ENCODE measurements at places on chromosomes 2 and 18.

DNA sequence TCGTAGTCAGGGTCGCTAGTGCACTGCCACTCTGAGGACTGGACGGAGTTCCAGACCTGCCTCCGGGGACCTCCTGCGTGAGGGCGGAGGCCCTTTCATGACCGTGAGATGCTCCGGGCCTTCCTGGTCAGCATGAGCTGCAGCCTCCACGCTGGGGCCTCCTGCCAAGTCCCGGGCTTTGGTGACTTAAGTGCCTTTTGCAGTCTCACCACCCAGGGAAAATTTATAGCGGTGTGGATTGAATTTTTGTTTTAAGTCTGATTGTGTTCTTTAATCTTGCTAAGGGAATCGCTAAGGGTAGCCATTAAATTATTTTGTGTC, 33.6 kb downstream of the CHRNA1 start:
- no peak for DNase-seq

DNA sequence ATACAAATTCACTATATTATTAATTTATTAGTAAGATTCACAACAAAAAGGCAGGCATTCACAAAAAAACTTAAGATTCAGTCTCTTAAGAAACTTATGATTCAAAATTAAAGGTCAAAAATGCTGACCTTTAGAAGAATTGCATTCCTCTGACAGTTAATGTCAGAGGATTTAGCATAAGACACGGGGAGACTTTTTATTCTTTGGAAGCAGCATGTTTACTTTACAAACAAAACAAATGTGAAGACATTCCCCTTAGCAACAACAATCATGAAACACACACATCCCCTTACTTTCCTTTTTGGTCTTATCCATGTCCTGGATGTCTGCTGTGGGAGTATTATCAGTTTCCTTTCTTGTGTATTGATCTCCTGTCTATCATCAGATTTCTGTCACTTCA, 117.1 kb downstream of the RAD51AP2 start:
- no peak for DNase-seq

GRCh38 chr18:55443776-55444175, 144.2 kb downstream of the TCF4 start:
- DNase-seq = no peak

GRCh38 chr2:45964223-45964841, 312.9 kb downstream of the PRKCE start:
- DNase-seq = peak; percentile 78

GRCh38 chr2:11582862-11583752, 49.3 kb downstream of the GREB1 start:
- DNase-seq = peak; percentile 57

DNA sequence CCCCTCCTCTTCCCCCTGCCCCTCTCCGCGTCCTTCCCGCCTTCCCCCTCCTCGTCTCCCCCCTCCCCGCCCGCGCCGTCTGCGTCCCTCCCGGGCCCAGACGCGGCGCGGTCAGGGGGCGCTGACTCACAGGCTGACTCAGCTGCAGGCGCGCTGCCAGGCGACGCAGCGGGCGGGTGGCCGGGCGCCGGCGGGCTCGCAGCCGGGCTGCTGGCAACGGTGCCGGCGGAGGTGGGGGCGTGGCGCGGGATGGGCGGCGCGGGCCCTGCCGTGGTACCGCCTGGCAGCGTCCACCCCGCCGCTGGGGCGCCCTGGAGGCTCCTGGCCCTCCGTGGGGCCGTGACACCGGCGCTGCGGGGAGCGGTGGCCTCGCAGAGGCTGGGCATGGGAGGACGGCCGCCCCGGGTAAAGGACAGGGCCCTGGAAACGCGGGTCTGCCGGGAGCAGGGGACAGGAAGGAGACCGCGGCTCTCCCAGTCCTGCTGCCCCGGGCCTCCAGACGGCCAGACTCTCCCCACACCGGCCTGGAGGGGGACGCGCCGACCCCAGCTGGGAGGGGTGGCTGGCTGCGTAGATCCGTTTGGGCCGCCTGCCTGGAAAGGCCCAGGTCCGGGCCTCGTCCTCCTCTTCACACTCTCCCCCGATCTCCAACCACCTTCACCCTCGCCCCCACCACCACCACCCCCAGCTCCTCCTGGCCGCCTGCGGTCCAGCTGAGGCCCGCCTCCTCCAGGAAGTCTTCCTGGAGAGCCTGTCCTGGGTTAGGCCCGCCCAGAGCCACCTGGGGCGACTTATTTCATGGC, 10.0 kb upstream of the PROC start:
- peak; percentile 97 for DNase-seq

GRCh38 chr2:229930656-229931055, 8.4 kb downstream of the FBXO36 start:
- DNase-seq = no peak

- DNase-seq = no peak
Measured at GRCh38 chr2:172092716-172093415, 7.6 kb downstream of the DLX1 start.

- DNase-seq = no peak
Measured at GRCh38 chr2:46163804-46164528, 133.2 kb upstream of the EPAS1 start.

DNA sequence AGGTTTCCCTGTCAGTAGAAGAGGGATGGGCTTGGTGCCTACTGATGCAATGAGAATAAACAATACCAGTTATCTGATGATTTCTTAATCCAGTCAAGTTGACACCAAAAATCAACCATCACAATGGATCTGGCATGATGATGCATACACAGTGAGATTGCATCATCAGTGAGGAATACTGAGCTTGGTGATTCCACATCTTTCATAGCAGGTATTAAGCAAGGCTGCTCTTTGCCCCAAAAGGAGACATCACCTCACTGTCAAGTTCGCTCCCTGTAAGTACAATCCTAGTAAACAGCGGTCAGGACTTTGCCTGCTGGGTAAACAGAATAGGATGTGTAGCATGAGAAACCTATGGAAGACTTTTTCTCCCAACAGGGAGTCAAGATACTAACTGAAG, 282.7 kb upstream of the CDH2 start:
- DNase-seq = no peak

GRCh38 chr2:236971131-236971821, 114.4 kb upstream of the COPS8 start:
- peak; percentile 60 for DNase-seq

DNA sequence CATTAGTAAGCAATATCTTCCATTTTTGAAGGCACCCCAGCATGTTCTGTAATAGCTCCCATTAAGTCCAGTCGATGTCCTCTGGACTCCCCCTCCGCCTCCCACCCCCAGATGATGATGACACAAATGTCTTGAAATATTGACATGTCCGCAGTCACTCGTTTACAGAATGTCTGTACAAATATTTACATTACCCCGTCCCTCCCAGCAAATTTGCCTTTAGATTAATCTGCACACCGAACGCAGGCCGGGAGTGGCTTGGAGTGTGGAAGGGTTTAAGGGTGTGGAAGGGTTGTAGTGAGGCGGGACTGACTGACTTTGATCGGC, 853 bp upstream of the OSBPL6 start:
- DNase-seq = no peak

DNA sequence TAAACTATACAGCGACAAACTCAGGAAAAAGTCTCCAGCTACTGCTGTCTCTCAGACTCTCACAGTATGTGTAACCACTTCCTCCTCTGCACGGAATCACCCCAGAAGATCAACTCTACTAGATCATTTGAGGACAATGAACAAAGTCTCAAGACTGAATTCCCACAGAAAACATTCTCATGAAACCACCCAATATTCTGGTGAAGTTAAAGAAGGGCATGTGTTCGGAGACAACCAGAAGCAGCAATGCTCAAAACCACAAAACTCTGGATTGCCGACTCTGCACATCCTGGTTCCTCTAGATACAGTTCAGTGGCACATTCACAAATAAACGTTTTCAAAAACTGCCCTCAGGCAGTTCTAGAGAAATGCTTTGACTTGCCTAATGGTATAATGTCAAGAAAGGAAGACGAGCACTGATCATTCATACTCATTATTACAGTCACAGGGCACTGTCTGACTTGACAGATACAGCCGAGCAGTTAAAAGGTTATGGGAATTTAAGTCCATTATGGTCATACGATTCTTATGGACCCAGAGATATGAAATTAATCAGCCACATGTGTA, 91.9 kb upstream of the STK17B start:
- no peak for DNase-seq

DNA sequence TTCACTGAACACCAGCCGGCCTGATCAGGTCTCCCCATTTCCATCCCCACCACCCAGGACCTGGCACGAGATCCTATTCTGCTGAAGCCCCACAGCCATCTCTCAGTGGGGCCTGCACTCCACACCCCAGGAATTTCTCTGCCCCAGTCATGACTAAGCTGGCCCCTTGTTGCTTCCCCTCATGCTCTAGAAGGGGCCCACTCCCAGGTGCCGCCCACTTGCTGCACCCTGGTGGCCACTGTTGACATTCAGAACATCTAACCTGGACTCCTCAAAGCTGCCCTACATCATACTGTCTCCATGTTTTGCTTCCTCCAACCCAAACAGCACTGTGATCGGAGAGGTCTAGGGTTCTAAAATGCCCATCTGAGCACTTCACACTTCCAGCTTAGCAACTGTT, 90.7 kb upstream of the KLHL29 start:
- DNase-seq = no peak

GRCh38 chr2:204775766-204776165, 230.5 kb downstream of the PARD3B start:
- no peak for DNase-seq

GRCh38 chr2:218992703-218993344, 398 bp downstream of the CRYBA2 start:
- DNase-seq = peak; percentile 80

GRCh38 chr2:7014174-7014640, 97.0 kb downstream of the RNF144A start:
- no peak for DNase-seq

DNA sequence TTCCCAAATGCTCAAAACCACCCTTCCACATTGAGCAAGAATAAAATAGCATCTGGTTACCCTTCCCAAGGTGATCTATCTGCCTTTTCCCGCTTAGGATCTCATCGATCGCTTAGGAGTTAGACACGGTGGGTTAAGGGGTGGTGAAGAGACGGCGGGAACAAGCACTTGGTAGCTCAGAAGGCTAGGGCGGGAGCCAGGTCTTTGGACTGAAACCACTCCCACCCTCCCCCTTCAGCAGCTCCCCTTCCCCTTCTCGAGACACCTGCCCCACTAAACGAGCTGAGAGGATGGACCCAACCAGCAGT, 513 bp downstream of the THOC1 start:
- peak; percentile 62 for DNase-seq

DNA sequence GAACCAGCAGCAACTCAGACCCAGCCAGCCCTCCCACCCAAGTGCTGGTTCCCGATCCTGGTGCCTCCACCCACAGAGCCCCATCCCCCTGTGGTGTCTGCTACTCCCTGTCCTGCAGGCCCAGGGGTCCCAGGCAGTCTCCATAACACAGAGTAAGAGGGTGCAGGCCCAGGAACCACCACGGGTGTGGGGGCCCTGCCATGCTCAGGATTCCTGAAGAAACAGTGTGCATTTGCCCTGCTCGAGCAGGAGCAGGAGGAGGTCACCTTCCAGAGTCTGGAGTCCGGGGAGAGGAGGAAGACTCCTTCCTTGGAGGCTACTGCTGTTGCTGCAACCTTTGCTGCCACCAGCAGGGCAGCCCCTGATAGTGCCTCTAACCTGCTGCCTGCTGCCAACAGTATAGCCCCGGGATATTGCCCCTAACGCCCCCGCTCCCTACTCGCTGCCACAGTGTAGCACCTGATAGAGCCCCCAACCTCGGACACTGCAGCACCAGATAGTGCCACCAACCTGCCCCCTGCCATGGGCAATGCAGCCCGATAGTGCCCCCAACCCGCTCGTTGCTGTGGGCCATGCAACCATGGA, 46.8 kb upstream of the ANKRD62 start:
- no peak for DNase-seq

- DNase-seq = no peak
Measured at GRCh38 chr2:107548216-107548615, 278.5 kb upstream of the RGPD4 start.

GRCh38 chr2:239891698-239892097, 133.4 kb downstream of the NDUFA10 start:
- DNase-seq = no peak

DNA sequence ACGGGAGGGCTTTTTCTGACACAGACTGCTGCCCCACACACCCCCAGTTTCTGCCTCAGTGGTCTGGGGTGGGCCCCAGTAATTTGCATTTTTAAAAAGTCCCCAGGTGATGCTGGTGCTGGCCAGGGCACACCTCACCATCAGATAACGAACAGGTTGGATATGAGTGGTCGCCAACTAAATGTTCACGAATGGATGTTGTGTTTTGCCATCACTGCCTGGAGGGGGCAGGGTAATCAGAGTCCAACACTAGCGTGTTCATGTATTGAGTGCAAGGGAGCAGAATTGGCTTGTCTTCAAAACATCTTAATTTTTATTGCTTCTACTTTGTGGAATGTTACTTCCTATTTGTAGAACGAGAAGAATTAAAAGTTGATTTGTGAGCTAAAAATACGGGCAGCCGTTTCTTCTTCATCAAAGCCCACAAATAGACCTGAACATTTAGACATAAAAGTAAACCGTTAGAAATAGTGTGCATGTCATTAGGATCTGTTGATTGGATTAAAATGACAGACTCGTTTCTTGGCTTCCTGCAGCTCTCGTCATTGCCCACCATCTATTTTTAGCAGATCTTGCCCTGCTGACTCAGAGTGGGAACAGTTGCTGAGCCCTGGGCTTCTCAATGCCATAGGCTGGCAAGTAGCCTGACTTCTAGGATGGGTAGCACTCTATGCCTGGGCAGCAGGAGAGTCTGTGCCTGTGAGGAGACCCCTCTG, 45.2 kb downstream of the NCK2 start:
- peak; percentile 91 for DNase-seq

GRCh38 chr18:73352546-73352945, 484.8 kb upstream of the NETO1 start:
- no peak for DNase-seq

- DNase-seq = no peak
Measured at GRCh38 chr2:178109813-178110212, 2.4 kb upstream of the RBM45 start.

DNA sequence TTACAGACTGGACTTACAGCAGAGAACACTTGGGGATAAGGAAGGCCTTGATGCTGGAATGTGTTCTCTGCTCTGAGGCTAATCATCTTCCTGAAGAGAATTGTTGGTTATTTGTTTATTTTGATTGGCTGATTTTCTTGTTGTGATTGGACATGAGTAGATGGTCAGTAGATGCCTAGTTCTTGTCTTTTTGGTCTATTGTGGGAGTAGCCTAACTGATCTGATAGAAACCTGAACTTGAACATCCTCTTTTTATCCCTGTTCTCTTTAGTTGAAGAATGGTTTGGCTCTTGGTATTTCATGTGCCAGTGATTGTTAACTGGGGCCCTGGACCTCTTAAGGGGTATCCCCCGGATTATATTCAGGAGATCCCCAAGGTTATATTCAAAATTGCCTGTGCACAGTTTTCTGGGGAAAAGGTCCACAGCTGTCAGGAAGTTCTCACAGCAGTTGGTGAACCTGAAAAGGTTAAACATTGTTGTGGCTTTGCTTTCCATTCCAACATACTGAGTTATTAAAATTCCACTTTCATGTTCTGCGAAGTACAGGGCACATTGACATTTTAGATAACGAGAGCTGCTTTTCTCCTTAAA, 13.6 kb downstream of the TWSG1 start:
- no peak for DNase-seq

- no peak for DNase-seq
Measured at GRCh38 chr2:85089585-85089984, 43.6 kb upstream of the TCF7L1 start.

All from adrenal gland (tissue), 19 donors.